ENCODE measurements at places on chromosomes 3 and 15.

GRCh38 chr3:196335503-196335948 lies 2.7 kb downstream of the TM4SF19 start:
- no peak for DNase-seq

DNA sequence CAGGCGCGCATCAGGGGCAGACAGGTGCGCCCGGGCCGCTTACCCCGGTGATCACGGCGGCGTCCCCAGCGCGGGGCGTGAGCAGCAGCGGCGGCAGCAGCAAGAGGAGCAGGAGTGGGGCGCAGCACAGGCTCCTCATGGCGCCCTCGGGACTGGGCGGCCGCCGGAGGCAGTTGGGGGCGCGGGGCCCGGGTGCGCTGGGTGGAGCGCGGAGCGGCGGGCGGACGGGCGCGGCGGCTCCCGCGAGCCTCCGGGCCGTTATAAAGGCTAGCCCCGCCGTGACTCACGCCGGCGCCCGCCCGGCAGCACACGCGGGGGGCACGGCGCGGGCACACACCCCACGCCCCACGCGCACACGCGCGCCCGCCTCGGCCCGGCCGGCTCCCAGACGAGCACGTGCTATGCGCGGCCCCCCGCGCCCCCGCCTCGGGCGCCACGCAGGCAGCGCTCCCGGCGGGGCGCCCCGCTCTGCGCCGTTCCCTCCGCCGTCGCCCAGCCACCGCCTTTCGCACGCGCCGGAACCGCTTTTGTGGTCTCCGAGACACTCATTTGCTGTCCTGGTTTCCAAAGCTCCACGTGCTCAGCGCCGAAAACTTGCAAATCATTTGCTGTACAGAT lies at the start of gene PROK2:
TSS of gene PROK2 (minus strand) at position 235 of the 618 bp plus-strand sequence. CDS start at position 139, 96 bp downstream.
- peak; percentile 28 for DNase-seq

- DNase-seq = no peak
Observed at GRCh38 chr3:45553469-45553974, 41.0 kb upstream of the LIMD1 start.

DNA sequence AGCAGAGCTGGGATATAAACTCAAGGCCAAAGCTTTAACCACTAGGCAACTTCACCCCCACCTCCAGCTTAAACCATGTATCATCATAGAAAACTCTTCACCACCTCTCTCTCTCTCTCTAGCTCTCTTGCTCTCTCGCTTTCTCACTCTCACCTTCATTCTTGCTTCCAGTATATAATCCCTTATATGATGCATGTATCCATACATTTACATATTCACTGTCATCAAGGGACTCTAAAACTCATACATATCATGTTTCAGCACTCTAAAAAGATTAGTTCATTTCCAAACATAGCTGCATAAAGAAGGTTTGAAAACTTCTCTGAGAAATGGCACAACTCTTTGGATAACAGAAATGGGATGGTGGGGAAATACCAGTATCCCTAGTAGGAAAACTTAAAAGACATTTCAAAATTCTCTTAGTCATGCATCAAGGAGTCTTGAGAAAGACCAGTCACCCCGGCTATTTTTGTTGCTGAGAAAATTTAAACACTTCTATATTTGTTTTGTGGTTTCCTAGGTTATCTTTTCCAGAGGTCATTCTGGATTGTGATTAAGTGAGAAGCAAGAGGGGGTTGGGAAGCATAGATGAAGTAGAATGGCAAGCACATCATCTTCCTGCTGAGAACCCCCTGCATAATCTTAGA lies 447.8 kb upstream of the THBS1 start:
- DNase-seq = no peak

GRCh38 chr3:129518038-129518561 lies 10.3 kb upstream of the RHO start:
- no peak for DNase-seq

GRCh38 chr15:36810656-36811449 lies 231.4 kb downstream of the CDIN1 start:
- no peak for DNase-seq

DNA sequence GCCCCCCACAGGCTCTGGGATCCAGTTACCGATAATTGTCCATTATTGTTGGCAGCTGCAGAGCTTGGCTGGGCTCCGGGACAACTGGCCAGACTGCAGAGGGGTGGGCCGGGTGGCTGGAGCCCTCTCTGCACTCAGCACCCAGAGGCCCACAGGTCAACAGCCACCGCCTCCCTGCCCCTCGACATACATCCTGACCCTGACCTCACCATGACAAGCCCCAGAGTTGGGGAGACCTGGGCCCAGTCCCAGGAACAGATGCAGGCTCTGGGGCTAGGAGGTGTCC lies 22.4 kb downstream of the PTH1R start:
- no peak for DNase-seq

GRCh38 chr3:53192608-53193007 lies 31.6 kb downstream of the PRKCD start:
- DNase-seq = no peak

DNA sequence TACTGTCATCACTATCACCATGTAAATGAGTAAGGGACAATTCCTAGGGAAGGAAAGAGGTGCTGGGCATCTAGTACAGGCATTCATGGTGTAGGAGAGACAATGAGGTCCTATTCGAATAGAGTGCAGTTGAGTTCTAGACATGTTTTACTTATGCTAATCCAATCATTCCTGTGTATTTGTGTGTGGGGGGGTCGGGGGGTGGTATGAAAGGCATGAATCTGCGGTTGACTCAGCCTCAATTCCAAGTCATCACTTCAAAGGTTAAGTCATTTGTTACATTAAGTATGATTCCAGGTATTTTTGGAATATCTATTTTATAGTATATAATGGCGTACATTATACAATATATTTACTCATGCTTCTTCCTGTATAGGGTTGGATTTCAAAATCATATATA lies 163.1 kb upstream of the GALNT15 start:
- DNase-seq = no peak

GRCh38 chr3:11739123-11739522 lies 95.4 kb upstream of the VGLL4 start:
- no peak for DNase-seq

DNA sequence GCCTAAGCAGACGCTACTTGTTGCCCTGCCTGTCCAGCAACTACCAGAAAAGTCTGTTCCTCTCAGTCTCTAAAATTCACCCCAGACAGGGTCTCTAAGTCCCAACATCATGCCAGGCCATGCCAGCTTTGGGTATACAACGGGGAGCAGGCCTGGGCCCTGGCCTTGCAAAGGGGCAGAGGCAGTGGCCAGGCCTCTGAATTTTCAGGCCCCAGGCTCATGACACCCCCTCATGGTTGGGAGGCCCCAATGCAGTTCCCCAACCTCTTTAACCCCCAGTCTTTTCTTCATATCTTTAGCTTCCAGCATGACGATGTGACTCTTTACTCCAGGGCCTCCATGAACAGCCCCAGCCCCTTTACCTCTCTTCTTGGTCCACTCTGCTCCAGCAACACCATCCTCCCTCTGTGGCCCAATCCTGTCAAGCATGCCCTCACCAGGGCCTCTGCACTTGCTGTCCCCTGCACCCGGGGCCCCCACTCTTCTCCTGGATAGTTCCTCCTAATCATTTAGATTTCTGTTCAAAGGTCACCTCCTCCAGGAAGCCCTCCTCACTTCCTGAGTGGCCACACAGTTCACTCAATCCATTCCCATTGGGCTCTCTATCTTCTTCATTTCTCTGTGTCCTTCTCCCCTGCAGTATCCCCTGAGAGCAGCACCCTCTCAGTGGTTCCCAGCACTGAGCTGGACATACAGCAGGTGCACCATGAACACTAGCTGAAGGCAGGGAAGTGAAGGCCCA lies 4.8 kb downstream of the IQSEC1 start:
- DNase-seq = no peak

- DNase-seq = peak; percentile 49
Observed at GRCh38 chr3:184812662-184813042, 686 bp downstream of the VPS8 start.

DNA sequence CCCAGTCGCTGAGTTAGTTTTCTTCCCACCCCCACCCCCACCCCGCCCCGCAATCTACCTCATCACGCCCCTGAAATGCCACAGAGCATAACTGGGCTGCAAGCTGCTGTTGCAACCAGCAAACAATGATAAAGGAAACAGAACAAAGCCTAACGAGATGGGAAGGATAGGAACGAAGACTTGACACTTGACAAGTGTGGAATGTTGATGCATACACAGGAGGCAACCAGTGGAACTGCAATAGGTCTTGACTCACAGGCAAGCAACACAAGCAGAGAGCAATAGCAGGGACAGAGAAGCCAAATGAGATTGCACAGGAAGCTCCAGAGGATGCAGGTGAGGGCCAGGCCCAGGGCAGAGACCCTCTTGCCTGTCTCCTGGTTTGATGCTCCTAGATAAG lies 225.9 kb downstream of the IGSF11 start:
- DNase-seq = no peak

- DNase-seq = no peak
Observed at GRCh38 chr15:27232876-27233275, 261.9 kb downstream of the GABRG3 start.
